ENCODE measurements at places on chromosomes 12 and 14.

DNA sequence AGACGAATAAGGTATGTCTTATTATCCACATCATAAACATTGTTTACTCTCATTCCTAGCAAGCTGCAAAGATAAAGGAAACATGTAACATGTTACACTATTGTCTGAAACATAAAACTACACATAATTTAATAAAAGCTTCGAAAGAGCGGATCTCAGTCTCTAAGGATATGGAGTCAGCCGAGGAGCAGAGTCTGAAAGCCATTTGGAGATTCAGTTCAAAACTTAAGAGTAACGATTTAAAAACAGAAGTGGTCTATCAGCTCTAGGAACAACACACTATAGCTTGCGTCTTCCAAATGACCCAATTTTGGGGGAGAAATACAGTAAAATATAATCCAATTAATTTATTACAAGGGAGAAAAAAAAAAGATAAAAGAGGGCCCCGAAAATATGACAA lies 775 bp downstream of the NEMF start:
- no peak for DNase-seq

GRCh38 chr12:96091833-96092232 lies 56.4 kb upstream of the LTA4H start:
- no peak for DNase-seq

DNA sequence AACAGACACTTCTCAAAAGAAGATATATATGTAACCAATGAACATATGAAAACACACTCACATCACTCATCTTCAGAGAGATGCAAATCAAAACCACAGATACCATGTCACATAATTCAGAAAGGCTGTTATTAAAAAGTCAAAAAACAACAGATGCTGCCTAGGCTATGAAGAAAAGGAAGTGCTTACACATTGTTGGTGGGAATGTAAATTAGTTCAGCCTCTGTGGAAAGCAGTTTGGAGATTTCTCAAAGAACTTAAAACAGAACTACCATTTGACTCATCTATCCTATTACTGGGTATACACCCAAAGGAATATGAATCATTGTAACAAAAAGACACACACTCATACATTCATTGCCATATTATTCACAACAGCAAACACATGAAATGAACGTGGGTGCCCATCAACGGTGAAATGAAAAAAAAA lies 35.1 kb downstream of the EIF2S3B start:
- no peak for DNase-seq

DNA sequence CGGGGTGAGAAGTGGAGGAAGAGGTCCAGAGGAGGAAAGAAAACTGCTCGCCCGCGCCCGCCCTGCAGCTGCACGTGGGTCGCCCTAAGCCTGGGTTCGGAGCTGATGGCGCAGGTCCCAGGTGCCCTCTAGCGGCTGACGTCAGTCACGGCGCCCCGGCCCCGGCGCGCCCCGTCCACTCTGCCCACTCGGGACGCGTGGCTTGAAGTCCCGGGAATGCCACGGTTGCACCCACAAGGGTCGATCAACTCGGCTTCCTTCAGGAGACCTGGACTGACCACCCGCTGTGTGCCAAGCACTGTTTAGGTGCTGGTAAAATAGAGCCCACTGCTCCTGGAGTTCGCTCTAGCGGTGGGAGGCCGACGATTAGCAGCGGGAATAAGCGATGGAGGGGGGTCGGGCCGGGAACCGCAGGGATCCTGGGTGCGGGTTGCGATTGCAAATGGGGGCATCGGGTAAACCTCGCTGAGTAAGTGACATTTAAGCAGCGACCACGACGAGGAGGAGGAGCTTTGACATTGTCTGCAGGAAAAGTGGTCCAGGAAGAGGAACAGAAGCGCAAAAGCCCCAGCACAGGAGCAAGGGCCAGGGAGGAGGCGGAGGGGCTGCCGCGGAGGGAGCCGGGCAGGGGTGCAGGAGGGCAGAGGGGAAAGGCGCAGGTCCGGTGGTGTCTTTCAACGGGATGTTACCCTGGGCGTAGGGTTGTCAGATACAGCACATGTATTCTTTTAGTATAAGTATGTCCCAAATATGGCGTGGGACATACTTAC lies 5.1 kb upstream of the ZNF839 start:
- DNase-seq = peak; percentile 79

DNA sequence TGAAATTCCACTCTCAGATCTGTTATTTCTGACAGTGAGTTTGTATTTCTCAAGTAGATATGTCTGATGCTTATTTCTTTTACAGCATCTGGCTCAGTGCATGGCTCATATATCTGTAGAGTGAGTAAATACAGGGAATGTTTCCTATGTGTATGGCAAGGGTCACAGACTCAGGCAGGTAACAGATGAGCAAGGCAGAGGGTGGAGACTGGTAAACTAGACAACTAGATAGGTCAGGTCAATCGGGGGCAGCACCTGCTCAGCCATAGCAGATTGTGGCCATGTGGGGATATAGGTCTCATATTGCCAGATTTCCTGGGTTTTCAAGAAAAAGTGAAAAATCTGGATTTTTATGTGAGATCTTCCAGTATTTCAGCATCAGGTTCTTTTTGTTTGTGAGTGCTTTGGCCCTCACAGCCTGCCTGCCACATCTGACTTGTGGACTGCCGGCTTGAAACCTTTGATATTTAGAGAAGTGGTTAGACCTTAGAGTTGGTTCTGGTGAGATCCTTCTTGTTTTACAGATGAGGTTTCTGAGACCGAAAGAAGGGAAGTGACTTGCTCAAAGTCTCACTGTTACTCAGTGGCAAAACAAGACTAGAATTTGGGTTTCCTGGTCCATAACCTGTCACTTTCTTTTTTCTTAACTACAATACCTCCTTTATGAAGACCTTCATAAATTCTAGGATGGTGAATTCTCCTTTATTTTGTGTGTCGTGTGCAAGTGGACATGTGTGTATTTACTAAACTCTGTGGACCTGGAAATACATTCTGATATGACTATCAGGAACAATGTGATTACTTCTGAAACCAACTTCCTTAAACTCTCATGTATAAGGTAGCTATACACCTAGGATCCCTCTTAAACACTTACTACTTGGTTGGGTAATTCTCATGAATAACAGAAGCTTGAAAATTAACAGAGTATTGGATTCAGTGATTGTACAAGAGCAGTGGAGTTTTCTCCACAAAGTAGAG lies 34.4 kb downstream of the PROX2 start:
- DNase-seq = no peak

GRCh38 chr12:1662761-1663439 lies 28.0 kb upstream of the ADIPOR2 start:
- DNase-seq = no peak

DNA sequence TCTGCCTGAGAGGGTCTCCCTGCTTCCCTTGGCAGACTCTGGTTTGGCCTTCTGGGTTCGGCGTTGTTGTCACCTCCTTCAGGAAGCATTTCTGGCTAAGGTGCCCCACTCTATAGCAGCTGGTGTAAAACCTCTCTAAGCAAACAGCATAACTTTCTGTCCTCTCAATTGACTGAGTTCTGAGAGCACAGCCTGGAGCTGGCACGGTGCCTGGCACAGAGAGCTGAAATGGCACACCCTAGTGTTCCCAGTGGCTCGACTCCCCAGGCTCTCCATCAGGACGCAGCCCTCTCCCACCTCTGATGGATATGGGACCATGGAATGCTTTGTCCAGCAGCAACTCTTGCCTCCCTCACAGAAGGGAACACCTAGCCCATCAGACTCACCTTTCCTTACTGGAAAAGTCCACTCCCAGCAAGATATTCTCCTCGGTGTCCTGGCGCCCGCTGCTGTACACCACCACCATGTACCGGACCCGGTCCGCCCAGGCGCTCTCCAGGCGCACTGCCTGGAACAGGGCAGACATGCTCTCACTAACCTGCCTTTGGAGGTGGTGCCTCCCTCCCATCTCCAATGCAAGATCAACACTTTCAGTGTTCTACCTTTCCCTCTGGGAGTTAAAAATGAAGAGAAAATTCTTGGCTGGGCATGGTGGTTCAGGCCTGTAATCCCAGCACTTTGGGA lies 40.6 kb downstream of the SSH1 start:
- no peak for DNase-seq

DNA sequence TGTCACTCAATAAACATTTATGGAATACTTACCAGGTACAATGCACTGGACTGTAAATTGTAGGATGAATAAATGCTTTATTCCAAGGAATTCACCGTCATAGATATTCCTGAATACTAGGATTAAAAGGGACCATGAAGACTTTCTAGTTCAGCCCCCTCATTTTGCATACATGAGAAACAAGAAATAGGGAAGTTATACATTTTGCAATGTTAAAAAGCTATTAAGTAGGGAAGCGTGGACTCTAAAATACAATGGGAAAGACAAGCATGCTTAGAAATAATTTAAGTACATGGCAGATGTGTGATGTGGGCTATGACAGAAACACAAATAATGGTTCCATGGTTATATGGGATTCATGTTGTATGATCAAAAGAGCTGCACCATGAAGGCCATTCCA lies 89.4 kb upstream of the SYT10 start:
- DNase-seq = no peak

- DNase-seq = no peak
Measured at GRCh38 chr14:35407306-35407630, 2.7 kb upstream of the NFKBIA start.

DNA sequence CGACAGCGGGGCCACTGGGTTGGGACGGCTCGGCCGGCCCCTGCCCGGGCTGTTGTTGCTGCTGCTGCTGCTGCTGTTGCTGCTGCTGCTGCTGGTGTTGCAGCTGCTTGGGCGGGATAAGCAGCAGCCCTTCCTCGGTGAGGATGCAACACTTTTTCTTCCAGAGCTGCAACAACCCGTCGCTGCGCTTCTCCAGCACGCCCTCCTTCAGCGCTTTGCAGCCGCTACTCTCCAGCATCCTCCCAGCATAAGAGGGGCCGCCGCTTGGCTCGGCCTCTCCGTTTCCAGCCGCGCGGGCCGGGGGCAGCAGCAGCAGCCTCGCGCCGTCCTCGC lies 529 bp downstream of the PHLDA1 start:
- DNase-seq = no peak

DNA sequence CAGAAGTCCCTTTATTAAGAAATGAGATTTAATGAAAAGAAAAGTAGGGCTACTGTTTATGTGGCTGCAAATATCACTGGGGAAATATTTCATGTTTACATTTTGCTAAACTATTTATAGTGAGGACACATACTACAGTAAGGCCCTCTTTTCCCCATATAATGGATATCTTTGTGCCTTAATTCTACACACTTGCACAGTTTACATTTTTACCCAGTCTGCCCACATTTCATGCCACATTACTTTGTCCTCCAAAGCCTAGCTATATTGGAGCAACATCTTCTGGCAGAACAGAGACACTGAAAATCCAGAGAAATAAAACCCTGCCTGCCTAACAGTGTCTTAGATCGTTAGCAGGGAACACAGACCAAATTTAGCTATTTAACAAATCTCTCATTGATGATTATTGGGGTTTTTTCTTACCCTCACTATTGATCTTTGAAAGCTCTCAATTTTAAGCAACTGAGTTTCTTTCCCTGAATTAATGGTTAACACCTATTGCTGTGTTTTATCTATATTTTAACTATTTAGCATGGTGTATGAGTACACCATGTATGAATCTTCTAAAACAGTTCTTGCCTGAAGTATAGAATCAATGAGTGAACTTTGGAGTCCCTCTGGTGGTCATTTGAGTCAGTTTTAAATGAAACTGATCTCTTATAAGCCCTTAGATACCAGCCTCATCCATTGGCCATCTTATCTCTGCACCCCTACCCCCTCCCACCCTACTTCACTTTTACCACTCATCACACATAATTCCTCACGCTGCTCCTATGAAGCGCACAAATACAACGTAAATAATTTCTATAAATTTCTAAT lies 170.2 kb downstream of the BCAT1 start:
- DNase-seq = no peak

- no peak for DNase-seq
Measured at GRCh38 chr12:27331927-27332324, 710 bp upstream of the BMAL2 start.

DNA sequence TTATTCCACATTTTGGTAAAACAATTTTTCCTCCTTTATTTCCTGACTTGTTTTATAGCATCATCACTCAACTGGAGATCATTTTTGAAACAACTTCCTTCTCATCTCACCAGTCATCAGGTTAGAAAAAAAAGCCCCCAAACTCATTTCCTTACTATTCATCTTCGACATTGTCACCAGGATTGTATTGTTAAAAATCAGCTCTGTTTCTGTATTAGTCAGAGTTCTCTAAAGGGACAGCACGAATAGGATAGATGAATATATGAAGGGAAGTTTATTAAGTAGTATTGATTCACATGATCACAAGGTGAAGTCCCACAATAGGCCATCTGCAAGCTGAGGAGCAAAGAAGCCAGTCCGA lies 392.6 kb downstream of the FUT8 start:
- no peak for DNase-seq

- DNase-seq = no peak
Measured at GRCh38 chr14:75280291-75280830, 1.7 kb downstream of the FOS start.

DNA sequence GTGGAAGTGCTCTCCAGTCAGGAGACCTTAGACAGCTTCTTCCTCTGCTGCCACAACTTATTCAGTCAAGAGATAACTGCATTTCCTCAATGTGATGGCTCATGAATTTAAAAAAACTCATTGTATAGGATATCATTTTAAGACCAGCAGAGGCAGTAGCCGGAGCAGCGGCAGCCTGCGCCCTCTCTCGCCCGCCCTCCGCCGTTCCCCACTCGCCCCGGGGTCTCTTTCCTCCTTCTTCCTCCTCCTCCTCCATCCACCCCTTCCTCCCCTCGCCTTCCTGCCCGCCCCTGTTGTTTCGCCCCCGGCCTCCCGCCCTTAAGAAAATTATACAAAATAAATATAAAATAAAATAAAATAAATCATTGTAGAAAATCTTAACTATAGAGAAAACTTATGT lies 687.6 kb downstream of the FLRT2 start:
- DNase-seq = no peak

DNA sequence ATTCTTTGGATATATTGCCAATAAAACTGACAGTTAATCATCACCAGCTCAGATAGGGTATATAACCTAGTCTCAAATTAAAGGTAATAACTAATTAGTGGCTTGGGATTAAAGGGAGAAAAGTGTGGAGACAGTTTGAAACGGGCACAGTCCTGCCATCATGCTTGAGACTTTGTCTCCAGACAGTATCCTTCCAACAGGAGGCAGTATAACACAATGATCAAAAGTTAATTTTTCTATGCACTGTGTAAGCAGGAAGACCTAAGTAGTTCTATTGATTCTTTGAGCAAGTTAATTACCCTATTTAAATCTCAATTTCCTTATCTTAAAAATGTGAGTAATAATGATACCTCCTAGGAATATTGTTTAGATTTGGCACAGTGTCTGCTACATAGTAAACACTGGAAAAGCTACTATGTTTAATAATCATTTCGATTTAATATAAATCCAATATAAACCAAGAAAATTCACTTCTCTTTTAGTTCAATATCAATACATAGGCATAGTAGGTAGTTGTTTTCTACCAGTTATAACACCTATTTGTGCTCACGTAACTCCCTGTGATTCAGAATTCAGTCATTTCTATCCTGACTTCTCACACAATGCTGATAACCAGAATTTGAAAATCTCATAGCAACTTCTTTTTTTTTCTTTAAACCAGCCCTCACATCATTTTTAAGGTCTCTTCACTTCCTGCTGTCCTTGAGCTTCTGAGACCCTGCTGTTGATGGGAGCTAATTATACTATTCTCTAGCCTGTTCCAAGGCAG lies 53.7 kb downstream of the GALNT4 start:
- no peak for DNase-seq

- DNase-seq = no peak
Measured at GRCh38 chr12:78725951-78726580, 138.5 kb upstream of the SYT1 start.

GRCh38 chr14:52073251-52073650 lies 4.4 kb upstream of the NID2 start:
- DNase-seq = no peak

- no peak for DNase-seq
Measured at GRCh38 chr14:81450100-81450531, 50.0 kb upstream of the STON2 start.

GRCh38 chr12:56377310-56377988 lies 14.8 kb upstream of the APOF start:
- DNase-seq = no peak

All from caudate nucleus (tissue), 63 donors.